Stimulated activated CD8-positive, alpha-beta memory T cell treated with anti-CD3 and anti-CD28 coated beads, Interleukin-7, amount 100 ng/mL, for 1 hour (primary cell): ENCODE measurements at places on chromosomes 5 and 9.

GRCh38 chr5:18888821-18889220 is 1099.2 kb downstream of the CDH18 start:
- DNase-seq, result no peak

DNA sequence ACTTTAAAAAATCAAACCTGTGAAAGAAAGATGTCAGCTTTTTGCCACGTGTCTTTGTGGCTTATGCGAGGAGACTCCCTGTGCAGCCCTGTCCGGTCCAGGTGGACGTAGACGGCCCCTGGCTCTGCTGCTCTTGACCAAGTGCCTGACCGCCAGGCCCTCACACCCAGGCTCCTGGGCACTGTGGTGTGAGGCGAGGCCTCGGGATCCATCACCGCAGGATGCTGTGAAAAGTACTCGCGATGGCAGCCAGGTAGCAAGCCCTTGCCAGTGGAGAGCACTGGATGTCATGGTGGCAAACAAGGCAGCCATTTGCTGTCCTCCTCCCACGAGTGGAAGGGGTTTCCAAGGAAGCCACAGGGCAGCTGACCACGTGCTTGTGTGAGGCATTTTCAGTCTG is 245.1 kb downstream of the CACNA1B start:
- DNase-seq, result no peak

GRCh38 chr9:91090130-91090410 is 271.6 kb downstream of the AUH start:
- DNase-seq, result no peak

DNA sequence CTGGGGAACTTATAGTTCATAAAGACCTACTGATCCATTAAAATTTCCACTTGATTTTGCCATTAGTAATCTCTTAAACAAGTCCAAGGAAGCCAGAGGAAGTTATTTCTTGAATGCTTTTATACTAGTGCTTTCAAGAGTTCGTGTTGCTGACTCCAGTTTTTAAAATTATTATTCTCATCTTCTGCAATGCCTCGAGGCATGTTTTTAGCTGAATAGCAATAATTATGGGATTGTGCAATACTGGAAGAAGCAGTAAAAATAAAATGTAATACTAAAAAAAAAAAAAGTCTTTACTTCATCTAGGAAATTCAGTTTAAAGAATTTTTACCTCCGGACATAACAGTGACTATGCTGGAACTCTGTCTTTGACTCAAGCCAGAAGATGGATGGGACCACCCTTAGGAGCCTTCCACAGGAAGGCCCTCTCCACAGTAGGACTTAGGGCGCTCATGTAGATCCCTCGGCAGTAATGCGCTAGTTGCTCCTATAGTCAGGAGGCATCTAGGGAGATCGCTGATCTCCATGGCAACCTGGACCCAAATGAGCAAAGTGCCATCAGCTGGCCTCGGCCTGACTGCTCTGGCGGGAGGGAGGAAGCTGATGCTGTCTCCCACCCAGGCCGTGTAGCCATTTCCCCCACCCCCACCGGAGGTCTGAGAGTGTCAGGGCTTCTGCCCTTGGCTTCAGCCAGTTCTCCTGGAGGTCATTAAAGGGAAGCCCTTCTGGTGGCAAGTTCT is 56.7 kb downstream of the DAPK1 start:
- no peak for DNase-seq

DNA sequence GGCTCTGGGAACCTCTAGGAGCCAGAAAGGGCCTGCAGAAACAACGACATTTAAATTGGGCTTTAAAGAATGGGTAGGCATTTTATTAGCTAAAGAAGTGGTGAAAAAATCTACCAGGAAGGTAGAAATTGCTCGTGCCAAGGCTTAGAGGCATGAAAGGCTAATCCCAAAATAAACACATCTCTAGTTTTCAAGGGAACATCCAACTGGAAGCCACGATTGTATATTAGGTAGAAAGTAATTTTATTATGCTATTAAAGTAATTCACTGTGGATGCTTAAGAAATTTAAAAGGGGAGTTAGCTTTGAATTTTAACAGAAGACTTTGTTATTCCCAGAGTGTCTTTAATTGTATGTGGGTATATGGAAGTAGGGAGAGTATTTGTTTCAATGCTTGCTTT is 17.5 kb upstream of the CNTLN start:
- DNase-seq, result no peak

DNA sequence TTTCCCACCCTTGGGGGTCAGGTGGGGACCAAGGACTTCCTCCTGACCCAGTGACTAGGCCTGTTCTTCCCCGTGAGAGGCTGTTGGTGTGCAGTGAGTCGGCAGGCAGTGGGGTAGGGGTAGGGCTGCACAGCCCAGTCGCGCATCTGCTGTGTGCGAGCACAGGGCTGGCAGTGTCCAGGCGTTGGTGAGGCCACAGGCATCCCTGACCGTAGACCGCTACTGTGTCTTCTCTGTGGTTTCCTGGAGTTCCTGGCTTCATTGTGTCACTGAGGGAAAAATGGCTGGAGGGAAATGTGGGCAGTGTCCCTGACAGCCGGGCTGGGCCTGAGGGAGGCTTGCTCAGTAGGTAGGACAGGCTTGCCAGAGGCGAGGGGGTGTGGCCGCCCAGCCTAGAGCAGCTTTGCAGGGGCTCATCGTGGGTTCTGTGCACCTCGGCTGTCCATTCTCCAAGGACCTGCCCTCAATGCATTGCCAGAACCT is 95.4 kb downstream of the CACNA1B start:
- no peak for DNase-seq

DNA sequence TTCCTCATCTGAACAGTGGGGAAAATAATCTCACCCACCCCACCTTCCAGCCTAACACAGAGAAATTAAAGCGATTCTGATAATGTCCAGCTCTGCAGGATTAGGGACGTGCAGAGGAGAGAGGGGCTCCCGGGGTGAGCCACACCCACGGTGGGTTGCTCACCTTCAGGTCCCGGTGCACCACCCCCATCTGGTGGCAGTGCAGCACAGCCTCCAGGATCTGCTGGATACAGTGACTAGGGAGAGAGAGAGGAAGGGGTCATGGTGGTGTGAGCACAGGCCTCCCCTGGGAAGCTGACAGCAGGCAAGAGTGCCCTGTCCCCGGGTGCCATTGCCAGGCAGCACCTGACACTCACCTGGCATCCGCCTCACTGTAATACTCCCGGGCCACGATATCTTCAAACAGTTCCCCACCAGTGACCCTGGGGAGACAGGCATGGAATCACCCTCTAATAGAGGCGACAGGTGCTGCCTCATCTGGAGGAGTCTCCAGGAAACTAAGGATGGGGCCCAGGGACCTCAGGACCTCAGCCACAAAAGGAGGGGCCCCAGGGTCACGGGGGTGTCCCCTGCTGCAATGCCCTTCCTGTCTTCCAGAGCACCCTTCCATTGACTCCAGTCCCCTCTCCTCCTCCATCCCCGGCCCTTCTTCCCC is 33.0 kb downstream of the CAMK2A start:
- DNase-seq, result no peak

DNA sequence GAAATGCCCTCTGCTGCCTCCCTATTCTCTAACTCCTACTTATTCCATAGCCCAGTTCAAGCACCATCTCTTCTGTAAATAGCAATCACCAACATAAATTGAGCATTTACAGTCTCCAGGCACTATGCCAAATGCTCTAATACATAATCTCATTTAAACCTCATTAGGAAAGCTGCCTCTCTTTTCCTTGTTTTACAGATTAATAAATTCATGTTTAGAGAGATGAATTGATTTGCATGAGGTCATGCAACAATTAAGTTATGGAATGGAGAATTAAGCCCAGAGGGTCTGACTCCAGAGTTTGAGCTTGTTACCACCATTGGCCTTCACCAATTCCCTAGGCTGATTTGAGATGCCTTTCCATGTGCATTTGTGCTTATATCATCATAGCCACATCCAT is 23.4 kb upstream of the RFX3 start:
- DNase-seq, result no peak

GRCh38 chr9:89797255-89797654 is 192.4 kb downstream of the GADD45G start:
- no peak for DNase-seq

DNA sequence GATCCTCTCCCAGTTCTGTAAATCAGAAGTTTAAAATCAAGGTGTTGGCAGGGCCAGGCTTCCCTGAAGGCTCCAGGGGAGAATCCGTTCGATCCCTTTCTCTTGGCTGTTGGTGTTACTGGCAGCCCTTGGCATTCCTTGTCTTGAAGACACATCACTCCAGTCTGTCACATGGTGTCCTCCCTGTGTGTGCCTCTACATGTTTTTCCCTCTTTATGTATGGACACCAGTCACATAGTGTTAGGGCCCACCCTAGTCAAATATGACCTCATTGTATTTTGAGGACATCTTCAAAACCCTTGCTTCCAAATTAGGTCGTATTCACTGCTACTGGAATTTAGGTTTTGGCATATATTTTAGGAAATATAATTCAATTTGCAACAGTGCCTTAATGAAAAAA is 94.6 kb downstream of the RASEF start:
- DNase-seq, result no peak

GRCh38 chr9:137759117-137759516 is 118.5 kb upstream of the CACNA1B start:
- no peak for DNase-seq

- no peak for DNase-seq
Measured at GRCh38 chr5:179190851-179191505, 130.8 kb downstream of the ZNF354C start.
